ENCODE measurements at places on chromosomes 12 and 14.

DNA sequence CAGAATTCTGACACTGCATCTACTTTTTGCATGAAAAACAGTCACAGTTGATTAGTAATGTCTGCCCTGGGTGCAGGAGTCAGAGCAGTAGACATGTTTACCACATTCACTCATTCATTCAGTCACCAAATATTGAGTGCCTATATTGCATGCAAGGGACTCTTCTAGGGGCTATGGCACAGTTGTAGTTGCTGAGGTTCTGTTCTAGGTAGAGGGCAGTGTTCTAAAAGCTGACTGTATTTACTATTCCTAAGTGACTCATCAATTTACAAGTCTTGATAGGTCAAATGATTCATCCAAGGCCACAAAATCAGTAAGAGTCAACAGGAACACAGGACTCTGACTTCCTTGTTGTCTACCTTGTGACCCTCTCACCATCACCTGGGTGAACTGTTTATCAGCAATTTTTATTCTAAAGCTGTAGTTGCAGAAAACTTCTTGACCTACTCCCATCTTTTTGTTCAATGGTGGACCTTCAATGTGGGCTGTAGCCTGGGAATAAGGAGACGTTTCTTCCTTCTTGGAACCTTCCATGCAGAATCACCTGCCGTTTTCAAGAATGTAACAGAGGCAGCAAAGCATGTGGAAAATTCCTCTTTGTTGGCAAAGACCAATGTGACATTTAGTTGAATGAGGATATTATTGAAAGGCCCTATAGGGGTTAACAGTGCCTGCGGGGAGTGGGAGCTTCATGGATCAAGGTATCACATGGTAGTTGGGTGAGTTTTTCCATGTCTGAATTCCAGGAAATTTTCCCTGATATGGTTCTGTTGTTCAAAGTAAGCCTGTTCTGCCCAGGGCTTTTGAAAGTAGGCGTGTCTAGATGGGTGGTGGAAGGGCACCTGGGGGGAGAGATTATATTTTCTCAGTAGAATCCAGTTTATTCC lies 223.2 kb downstream of the KTN1 start:
- DNase-seq = no peak

DNA sequence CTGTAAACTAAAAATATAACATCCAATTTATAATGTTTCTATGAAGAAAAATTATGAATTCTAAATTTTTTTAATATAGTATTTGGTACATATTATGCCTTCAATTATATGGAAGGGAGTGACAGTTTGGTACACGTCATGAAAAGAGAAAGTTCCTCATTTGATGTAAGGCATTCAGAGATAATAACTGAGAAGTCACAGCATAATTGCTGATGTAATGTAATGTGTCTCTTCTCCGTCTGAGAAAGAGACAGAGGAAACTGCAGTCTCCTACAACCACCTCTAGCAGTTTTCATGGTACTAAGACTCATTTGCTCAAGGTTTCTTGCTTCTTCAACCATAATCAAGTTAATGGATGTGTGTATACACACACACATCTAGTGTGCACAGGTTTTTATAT lies 2.3 kb upstream of the CD69 start:
- no peak for DNase-seq

GRCh38 chr14:103472939-103473338 lies 49.7 kb downstream of the CKB start:
- DNase-seq = no peak

GRCh38 chr14:75022655-75023054 lies 19.9 kb downstream of the EIF2B2 start:
- peak; percentile 33 for DNase-seq

DNA sequence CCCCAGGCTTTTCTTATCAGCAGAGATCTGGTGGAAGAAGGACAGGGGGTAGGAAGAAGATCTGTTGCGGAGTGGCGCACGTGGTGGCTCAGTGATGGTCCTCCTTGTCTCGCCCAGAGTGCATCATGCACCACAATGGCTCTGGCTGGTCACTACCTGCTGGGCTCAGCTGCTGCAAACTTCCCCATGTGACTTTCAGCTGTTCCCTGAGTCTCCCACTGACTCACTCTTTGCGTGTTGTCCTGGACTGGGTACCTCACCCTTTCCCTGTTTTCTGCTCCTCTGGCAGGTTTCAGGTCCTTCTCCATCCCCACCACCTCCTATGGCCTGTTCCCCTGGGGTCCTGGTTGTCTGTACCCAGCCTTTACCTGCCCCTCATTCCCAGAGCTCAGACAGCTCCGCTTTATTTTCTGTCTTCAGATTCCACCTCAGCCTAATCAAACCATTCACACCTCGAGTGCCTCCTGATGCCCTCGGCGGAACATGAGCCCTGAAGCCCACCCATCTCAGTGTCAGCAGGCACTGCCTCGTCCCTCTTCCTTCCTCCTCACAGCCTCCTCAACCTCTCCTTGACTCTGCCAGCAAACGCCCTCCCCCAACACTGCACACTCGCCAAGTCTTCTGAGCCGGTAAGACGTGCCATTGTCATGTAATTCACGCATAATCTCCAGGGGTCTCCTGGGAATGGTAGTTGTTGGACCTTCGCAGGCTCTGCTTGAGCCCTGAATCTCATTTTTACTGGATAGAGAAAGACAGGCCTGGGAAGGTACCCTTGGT lies 1.8 kb downstream of the C1R start:
- no peak for DNase-seq

DNA sequence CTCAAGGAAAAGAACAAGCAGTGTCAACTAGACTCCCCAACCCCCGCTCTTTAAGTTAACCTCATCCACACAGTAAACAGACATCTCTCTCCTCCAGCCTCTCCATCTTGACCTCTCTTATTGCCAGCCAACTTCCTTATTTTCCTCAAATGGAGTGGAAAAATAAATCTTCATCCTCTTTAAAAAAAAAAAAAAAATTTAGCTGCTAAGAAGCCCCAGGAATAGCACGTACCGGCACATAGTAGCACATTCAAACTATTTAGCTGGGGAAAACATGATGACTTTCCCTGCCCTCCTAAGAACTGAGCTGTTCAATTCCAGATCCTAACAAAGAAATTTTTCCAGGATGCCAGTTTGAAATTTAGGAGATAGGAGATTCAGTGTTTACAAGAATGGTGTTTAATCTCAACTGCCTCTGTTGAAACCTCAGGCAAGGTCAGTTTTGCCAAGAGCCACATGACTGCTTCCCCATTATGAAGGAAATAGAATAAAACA lies 90.8 kb downstream of the EPS8 start:
- DNase-seq = no peak

GRCh38 chr12:3671330-3672112 lies 81.4 kb downstream of the CRACR2A start:
- no peak for DNase-seq

GRCh38 chr14:52315355-52315718 lies 1.2 kb downstream of the PTGER2 start:
- DNase-seq = no peak

DNA sequence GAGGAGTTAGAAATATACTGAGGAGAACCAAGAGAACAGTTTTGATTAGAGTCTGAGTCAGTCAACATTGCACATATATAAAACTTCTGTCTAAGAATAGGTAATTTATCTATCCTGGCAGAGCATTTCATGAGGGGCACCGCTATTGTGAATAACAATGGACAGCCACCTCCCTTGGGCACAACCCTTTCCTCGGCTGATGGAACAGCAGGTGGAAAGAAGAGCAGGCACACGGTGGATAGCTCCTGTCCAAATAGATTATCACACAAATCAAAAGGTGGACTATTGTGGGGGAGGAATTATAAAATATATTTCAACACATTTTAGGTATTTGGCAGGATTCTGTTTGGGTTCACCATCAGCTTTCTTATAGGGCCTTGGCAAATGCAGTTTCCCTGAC lies 84.0 kb upstream of the PTPRB start:
- no peak for DNase-seq

GRCh38 chr14:20723488-20723887 lies 22.2 kb upstream of the EDDM3A start:
- no peak for DNase-seq

DNA sequence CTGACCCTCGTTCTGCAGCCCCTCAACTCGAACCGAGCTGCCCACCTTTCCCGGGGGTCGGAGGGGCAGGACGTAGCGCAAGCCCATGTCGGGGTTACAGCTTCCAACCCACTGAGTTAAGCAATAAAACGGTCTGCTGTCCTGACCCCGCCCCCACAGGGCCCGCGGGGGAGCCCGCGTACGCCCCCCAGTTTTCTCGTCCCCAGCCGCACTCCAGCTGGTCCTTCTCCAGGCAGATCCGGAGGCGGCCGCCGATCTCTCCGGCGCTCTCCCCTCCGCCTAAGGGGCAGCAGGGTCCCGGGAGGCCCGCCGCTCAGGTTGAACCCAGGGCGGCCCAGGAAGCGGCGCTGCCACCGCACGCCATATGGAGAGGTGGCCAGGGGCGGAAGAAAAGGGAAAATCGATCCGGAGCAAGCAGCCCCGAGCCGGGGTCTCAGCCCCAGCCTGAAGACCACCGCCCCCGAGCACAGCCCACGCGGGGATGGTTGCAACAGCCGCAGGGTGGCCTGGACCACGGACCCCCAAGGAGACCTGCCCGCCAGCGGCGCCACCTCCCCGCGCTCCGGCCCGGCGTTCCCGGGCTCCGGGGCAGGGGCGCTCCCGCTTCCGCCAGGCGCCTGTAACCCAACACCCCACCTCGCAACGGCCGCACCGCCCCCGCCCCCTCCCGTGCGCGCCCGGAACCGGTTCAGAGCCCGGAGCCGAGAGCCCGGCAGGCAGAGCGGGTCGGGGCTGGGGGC lies 760 bp downstream of the ACTN1 start:
- DNase-seq = peak; percentile 51

DNA sequence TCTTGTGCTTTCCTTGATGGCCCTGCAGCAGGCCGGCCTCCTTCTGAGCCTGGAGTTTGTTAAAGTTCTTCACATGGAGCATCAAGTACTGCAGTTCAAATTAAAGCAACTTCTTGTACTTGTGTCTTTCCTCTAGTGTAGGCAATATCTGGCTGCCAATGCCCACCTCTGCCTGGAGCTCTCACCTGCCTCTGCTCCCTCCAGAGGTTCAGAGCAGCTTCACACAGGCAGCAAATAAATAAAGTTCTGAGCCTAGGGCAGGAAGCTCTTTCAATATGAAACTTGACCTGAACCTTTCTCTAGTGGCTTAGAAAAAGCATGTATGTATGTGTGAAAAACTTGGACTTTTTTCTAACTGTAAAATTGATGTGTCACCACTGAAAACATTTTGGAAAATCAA lies 65.9 kb downstream of the ITPR2 start:
- DNase-seq = no peak

DNA sequence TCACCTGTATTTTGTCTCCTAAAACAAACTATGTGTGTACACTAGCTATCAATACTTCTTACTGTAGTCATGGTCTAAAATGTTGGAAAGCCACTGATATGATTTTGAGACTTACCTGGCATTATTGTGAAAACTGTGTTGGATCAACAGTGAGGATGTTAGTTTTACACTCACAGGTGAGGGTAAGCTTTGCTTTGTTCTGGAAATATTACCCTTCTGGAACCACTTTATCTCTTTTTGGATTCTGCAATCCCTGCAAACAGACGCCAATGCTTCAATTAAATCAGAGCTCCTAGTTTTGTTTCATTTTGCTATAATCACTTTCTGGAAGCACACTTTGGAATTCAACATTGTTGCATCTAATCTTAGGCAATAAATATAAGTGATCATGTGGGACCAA lies 223.3 kb downstream of the RPS29 start:
- no peak for DNase-seq

GRCh38 chr14:92122351-92122677 lies 545 bp downstream of the CPSF2 start:
- DNase-seq = peak; percentile 67

GRCh38 chr12:124566161-124566996 lies 1.0 kb downstream of the NCOR2 start:
- DNase-seq = peak; percentile 72

DNA sequence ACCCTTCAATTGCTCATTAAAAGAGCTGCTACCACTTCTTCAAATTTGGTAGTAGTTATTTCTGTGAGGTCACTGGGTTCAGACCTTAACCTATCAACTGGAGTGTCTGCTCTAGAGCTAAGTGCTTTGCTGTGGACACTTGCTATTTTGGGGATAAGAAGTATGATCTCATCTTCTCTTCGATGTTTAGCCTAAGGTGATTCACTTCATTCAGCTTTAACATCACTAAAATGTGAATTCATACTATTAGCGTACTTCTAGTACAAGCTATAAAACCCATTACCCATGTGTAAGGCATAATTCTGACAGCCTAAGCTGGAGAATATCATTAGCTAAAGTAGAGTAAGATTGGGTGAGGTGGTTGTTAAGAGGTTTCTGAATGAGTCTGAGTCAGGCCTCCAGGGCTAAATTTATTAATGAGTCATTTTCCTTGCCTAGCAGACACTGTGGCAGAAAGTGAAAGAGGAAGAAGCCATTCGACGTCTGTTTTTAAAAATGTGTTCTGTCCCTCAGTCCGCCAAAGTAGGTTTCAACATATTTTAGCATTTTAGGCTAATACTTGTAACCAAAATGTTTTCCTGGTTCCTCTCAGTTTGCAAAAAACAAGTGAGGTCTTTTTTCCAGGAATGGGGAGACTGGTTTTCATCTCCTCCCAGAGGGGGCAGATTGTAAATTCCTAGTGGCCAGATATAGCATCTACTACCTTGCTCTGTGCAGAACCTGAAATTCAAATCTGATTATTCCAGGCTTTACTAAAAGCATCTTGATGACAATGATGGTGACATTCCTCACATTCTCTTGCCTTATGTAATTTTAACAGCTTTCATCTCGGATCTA lies 103.6 kb downstream of the SSPN start:
- DNase-seq = no peak

- no peak for DNase-seq
These were observed 8.7 kb downstream of the POLE2 start for GRCh38 chr14:49679271-49679670.

DNA sequence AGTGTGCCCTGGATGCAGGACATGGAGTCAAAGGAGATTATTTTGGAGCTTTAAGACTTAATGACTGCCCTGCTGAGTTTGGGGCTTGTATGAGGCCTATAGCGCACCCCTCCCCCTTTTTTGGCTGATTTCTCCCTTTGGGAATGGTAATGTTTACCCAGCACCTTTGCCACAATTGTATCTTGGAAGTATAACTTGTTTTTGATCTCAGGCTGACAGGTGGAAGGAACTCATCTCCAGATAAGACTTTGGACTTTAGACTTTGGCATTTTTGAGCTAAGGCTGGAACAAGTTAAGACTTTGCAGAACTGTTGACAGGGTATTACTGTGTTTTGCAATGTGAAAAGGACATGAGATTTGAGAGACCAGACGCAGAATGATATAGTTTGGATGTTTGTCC lies 110.5 kb downstream of the DERA start:
- DNase-seq = no peak

DNA sequence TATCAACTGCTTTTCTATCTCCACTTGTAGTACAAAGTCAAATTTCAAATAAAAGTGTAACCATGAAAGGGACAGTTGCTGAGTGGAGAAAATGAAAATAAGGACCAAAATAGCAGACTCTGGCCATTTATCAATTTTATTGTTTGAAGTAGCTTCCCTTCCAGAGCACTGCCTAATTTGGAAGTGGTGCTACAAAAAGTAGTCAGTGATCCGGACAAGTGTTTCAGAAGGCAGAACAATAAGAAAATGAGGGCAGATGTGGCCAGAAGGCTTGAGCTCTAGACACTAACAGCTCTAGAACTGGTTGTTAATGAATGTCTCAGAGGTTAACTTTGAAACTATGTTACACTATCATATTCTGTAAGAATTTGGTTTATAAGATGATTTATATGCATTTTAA lies 48.9 kb downstream of the ABCC9 start:
- DNase-seq = no peak

Data from NCI-H2171 treated with DMSO at 0.1 percent for 48 hours (cell line).